ENCODE measurements at places on chromosomes 13 and 19. TPM values are rescaled to one million over a fixed set of nuclear protein-coding genes. Genes with fewer than 3 reads are reported as not detected.

FCER2 gene
- total RNA-seq = not detected

CYP2F1 gene
- not detected for total RNA-seq

GRCh38 chr13:23673354-23673753 is 103.1 kb downstream of the TNFRSF19 start:
- DNase-seq = no peak

DNA sequence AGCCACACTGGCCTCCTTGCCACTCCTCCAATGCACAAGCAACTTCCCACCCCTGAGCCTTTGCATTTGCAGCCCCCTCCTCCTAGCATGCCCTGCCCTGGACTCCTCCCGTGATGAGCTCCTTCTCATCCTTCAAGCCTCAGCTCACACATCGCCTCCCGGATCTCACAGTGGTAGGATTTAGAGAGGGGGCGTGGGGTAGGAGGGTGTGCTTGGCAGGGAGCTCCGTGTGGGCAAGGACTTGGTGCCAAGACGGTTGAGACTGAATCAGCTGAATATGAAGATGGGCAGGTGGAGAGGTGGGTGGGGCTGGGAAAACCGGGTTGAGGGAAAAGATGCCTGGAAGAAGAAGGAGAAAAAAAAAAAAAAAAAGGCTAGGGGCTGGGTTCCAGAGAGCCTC is 48.4 kb upstream of the ZNRF4 start:
- no peak for DNase-seq

GRCh38 chr19:38669552-38669951 is 22.1 kb downstream of the ACTN4 start:
- DNase-seq = no peak

- DNase-seq = no peak
These were observed 290.7 kb upstream of the MIR17HG start for GRCh38 chr13:91056746-91057145.

DNA sequence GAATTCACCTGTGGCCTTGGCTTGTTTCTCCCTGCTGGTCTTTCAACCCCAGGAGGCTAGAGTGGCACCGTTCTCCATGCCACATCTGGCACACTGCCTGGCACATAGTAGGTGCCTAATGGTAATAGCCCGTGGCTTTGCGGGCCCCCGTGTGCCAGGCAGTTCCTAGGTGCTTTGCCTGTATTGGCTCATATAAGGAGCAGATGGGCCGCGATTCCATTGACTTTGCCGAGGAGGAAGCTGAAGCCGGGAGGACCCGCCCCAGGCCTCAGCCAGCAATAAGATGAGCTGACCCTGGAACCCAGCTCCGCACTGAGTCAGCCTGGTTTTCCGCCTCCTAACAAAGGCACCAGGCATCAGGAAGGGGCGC is 807 bp downstream of the PGLYRP1 start:
- DNase-seq = no peak

DNA sequence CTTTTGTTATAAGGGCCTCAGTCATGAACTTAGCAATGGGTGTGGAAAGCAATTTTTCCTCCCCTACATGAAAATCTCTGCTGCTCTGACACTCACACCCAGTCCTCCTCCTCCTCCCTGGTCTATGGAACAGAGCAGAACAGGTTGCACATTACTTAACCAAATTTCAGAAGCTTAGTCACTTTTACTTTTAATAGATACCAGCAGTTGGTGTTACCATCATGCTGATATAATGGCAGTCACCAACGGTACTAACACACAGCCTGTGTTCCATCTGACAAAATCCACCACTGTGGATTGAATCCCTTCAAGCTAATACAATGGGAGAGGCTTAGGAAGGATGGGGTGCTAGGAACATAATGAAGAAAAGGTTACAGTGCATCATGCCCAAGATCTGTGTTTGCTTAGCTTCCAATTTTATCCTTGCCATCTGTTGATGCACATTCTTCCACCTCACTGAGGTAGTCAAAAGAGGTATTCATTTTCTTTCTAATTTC is 9.8 kb downstream of the TPT1 start:
- no peak for DNase-seq

DNA sequence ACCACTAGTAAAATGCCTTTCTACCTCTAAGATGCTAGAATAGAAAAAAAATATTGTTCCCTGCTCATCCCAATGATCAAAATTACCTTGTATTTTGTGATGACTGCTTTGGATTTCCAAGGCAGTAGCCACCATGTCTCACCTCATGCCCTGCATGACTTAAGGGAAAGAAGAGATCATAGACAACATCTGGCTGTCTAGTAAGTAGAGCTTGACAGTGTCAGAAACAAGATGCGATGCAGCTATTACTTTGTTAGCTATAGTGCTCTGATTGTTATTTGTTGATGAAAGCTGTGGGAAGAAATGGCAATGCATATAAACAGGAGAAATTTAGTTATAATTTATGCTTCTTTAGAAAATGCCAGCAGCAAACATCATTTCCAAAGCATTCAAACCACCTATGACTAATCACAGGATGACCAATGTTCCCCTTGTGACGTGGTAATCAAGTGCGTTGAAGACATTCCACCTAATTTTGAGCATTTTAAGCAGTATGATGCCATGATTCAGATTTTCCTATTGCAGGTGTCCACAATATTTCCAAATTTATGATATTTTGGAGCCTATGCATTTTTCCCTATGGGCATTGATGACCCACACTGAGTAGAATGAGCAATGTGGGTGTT is 308.3 kb downstream of the KCNRG start:
- no peak for DNase-seq

DNA sequence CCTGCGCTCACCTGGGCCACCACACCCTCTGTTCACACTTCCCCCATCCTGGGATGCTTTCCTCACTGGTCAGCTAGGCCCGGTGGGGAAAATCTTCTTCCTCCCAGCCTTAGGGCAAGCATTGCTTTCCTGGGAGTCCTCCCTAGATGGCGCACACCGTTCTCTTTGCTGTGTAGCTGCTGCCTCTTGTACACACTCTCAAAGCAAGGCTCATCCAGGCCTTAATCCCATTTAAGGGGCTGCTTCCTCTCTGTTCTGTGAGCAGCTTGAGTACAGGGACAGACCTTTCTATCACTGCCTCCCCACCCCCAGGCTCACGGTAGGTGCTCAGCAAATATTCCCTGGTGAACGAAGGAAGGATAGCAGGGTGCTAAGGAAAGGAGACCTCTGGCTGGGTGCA is 11.1 kb downstream of the SLC7A10 start:
- DNase-seq = no peak

DNA sequence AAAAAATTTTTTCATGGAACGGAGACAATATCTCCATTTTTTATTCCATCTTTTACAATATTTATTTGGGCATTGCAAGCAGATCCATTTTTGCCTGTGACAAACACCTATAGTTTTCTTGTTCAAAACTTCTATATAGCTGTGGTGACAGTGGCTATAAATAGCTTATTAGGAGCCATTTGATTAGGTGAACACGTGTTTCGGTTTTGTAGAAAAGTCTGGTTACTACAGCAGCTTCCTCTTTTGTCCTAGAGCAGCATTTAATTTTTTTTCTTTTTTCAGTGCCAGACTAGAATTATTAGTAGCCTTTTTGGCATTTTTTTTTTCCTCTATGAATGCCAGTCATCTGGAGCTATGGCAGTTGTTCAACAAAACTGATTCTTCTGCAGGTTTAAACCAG is 123.5 kb downstream of the RXFP2 start:
- no peak for DNase-seq

GRCh38 chr13:43285933-43286597 is 262.7 kb downstream of the DNAJC15 start:
- DNase-seq = no peak

Measured in mesothelial cell of epicardium (in vitro differentiated cells).